Activated CD8-positive, alpha-beta memory T cell treated with anti-CD3 and anti-CD28 coated beads, Interleukin-2, amount 10 ng/mL, durations not matched to agents 7 days and 5 days (primary cell): ENCODE measurements at places on chromosomes 4 and X. TPM values are rescaled to one million over a fixed set of nuclear protein-coding genes. Genes with fewer than 3 reads are reported as not detected.
A peak's percentile ranks its signal among the peaks of the same experiment; 100 is the strongest.

Gene CPE
- not detected for total RNA-seq

Gene SHISA3
- total RNA-seq, result 0.61 TPM

GRCh38 chr4:185286571-185286970, 77.2 kb downstream of the SNX25 start:
- no peak for DNase-seq

DNA sequence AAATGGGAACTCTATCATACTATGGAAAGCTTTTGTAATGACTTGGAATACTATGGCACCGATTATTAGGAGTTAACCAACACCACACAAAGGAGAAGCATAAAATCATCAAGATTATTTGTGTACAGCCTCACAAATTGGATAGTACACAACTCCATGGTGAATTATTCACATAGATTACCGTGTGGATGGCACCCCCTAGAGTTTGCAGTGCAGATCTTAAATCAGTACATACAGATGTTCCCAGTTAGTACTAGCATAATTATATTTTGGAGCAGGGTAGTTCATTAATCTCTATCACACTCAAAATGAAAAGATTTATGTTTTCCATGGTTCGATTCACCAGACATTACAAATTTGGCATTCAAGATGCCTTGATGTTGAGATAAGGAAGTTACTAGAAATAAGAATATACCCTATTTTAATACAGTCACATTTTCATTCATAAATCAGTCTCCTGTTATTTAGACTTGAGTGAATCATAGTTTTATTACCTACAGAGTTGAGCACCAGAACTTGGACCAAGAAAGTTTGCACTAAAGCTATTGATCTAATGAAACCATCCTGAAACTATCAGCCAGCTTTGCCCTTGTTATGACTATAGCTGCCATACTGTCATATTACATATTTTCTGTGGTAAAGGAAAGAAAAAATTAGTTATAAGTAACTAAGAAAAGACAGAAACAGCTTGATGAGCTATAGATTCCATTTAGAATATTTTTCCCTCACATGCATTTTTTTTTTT, 531.8 kb downstream of the GLUD2 start:
- DNase-seq, result no peak

GRCh38 chrX:119887721-119888425, 7.8 kb upstream of the AKAP14 start:
- peak; percentile 72 for DNase-seq

- peak; percentile 38 for DNase-seq
Observed at GRCh38 chrX:133838761-133839676, 146.4 kb downstream of the GPC3 start.

GRCh38 chr4:171812333-171812664, 905 bp upstream of the GALNTL6 start:
- no peak for DNase-seq

DNA sequence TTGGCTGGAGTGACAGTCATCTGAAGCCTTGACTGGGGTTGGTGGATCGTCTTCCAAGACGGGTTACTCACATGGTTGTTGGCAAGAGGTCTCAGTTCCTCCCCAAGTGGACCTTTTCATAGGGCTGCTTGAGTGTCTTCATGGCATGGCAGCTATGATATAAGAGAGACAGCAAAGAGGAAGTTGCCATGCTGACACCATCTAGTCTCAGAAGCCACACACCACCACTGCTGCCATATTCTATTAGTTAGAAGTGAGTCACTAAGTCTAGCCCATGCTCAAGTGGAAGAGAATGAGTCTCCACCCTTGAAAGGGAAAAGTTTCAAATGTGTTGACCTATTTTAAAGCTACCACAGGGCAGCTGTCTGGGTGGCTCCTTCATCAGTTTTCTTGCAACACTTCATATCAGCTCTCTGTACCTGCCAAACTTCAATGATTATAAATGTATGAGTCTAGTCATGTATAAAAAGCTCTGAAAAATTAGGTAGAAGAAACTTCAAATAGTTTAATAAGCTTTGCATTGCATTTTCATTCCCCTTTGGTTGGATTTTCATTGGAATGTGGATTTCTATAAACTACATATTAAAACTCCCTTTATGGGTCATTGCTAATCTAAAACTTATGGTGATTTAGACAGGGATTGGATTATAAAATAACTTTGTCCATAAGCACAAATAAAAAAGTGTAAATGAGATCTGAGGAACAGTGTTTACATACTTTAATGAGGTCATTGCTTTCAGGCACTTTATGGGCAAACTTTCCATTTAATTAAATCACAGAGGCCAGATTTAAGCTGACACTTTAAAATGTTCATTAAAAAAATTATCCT, 68.0 kb upstream of the ATXN3L start:
- DNase-seq, result peak; percentile 42
